ENCODE measurements at places on chromosomes 11 and 22.

- no peak for DNase-seq
Measured at GRCh38 chr11:110335358-110335757, 38.9 kb upstream of the RDX start.

GRCh38 chr11:48141475-48142122 lies 75.0 kb upstream of the OR4B1 start:
- DNase-seq: no peak

GRCh38 chr11:23959462-23959861 lies 537.4 kb upstream of the LUZP2 start:
- no peak for DNase-seq

DNA sequence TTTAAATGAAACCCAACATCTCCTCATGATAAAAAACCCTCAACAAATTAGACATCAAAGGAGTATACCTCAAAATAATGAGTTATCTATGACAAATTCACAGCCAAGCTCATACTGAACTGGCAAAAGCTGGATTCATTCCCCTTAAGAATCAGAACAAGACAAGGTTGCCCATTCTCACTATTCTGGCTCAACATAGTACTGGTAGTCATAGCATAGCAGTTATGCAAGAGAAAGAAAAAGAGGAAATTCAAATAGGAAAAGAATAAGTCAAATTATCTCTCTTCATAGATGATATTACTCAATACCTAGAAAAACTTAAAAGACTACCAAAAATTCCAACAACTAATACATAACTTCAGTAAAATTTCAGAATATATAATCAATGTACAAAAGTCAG lies 29.4 kb upstream of the XKR3 start:
- DNase-seq: no peak

GRCh38 chr11:70854201-70854600 lies 398.2 kb downstream of the SHANK2 start:
- DNase-seq: no peak

GRCh38 chr11:76665921-76666351 lies 4.6 kb downstream of the LRRC32 start:
- no peak for DNase-seq

GRCh38 chr11:20488352-20488751 lies 100.8 kb downstream of the PRMT3 start:
- peak; percentile 88 for DNase-seq

DNA sequence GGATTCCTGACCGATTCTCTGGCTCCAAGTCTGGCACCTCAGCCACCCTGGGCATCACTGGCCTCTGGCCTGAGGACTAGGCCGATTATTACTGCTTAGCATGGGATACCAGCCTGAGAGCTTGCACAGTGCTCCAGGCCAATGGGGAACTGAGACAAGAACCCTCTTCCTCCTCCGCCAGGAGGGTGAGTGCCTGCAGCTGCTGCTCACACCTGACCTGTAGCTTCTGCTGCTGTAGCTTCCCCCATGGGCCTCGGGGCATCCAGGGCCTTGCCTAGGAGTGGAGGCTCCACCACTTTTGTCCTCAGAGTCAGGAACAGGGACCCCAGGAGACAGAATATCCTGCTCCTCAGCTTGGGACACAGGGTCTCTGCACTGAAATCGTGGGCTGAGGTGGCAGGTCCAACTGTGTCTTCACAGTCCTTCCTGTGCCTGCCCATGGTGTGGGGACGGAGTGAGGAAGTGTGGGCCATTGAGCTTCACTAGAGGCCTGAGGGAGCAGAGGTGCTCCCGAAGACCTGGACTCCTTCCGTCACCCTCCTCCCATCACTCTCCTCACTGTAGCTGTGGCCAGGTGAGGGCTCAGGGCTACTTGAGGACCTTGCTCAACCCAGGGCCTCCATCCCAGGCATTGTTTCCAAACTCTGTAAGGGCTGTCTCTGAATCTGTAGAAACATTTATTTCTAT lies 103.8 kb downstream of the ZNF280B start:
- DNase-seq: no peak

DNA sequence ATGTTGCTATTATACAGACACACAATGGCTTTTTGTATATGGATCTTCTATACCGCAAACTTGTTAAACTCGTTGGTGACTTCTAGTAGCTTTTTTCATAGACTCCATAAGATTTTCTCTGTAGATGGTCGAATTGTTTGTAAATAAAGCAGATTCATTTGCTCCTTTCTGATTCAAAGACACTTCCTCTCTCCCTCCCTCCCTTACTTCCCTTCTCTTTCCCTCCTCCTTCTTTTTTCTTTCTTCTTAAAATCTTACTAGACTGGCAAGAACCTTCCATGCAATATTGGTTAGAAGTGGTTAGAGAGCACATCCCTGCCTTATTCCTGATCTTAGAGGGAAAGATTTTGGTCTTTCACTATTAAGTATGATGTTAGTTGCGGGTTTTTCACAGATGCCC lies 36.4 kb downstream of the MYEOV start:
- no peak for DNase-seq

DNA sequence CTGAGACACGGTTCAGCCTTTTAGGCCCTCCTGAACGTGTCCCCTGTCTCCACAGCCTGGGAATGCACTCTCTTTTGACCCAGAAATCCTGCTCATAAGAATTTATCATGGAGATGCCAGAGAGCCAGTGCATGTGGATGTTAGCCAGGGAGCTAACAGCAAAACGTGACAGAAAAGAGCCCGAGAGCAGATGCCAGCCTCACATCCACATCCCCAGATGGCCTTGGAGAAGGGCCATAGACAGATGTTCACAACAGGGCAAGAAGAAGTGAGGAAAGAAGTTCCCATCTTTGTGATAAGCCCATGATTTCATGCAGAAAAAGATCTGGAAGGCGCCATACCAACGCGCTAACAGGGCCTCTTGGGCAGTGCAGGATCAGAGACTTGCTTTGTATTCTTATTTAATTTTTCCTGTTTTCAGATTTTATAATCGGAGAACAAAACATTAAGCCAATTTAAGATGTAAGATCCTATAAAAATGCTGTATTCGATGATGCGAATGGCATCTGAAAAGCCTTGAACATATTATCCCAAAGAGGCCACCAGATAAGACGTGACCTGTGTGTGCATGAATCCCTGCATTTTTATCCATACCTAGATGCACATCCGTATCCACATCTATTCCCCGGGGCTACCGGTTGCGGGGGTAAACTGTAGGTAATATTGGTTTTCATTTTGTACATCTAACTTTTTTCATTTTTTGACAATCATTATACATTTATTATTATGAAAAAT lies 48.7 kb downstream of the IGLL5 start:
- no peak for DNase-seq

GRCh38 chr11:110713449-110713776 lies 1.2 kb upstream of the ARHGAP20 start:
- DNase-seq: no peak

GRCh38 chr11:125389339-125390166 lies 106.5 kb downstream of the FEZ1 start:
- no peak for DNase-seq

DNA sequence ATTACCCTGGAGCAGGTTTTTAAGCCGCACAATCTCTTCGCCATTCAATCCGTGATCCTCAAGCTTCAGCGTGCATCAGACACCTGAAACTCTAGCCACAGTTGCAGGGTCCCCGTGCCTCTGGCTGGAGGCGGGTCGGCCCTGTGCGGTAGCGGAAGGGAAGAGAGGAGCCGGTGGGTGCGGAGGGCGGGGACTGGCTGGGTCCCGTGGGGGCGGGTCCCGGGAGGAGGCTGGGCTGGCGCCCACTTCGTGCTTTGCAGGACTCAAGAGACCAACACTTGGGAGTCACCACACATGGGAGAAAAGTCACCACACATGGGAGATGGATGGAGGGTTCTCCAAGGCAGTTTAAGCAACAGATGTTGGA lies 772 bp downstream of the C22orf15 start:
- no peak for DNase-seq

- DNase-seq: no peak
Measured at GRCh38 chr11:102467853-102468580, 15.5 kb upstream of the TMEM123 start.

- no peak for DNase-seq
Measured at GRCh38 chr22:24751518-24751917, 23.0 kb downstream of the PIWIL3 start.

DNA sequence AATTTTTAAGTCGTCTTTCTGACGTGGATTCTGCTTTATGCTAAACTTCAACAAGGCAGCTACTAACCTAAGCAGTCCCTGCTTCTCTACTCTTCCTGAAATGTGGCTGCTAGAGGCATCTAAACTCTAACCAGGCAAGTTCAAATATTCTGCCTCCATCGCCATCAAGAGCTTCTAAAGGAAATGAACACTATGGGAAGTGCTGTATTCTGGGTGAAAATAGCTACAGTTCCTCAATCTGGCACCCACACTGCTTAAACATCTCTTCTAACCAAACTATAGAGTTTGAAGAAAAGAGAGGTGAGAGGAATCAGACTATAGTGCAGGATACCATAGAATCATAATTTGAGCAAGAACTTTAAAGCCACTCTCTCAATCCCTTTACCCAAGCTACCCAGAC lies 6.3 kb downstream of the NRIP3 start:
- DNase-seq: no peak

DNA sequence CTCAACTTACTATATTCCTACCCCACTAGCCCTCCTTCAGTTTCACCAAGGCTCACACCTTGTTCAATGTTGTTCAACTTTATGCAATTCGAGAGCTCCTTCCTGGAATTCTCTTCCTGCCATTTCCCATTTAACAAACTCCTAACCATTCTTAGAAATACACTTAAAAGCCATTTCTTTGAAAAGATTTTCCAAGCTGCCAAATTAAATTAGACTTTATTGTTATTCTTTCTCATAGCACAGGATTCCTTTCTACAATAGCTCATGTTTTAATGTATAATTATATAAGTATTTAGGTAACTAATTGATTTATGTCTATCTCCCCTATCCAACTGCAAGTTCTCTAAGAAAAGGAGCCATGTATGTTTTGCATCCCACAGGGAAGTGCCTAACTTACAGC lies 52.7 kb upstream of the CTSC start:
- no peak for DNase-seq

- no peak for DNase-seq
Measured at GRCh38 chr22:47673557-47673956, 911.1 kb downstream of the TBC1D22A start.
